CD14-positive monocyte (primary cell): ENCODE measurements at places on chromosomes 6 and 20. TPM values are rescaled to one million over a fixed set of nuclear protein-coding genes. Genes with fewer than 3 reads are reported as not detected.

Gene DSN1
- 5.1 TPM for polyA plus RNA-seq

Gene PRL
- polyA plus RNA-seq, result not detected

Gene CLDN20
- not detected for polyA plus RNA-seq

- peaks cover 18% of the 10 kb centered on the region for H3K4me1 ChIP-seq
- no peaks in the 10 kb centered on the region for H3K36me3 ChIP-seq
- peak overlapping the region; percentile 96 for H3K27ac ChIP-seq
- no peaks in the 10 kb centered on the region for H3K27me3 ChIP-seq
Measured at GRCh38 chr6:43478008-43478372, 620 bp downstream of the TJAP1 start.

GRCh38 chr6:74410630-74411029 lies 714.6 kb downstream of the CD109 start:
- no peak overlapping the region for H3K4me3 ChIP-seq
- no peaks in the 10 kb centered on the region for H3K4me1 ChIP-seq
- H3K27me3 ChIP-seq, result no peaks in the 10 kb centered on the region
- H3K36me3 ChIP-seq, result no peaks in the 10 kb centered on the region

Gene OR2B6
- polyA plus RNA-seq, result not detected in 2 replicates

GRCh38 chr20:53867741-53868351 lies 202.5 kb downstream of the BCAS1 start:
- no peak overlapping the region for H3K4me3 ChIP-seq
- no peaks in the 10 kb centered on the region for H3K27me3 ChIP-seq
- H3K36me3 ChIP-seq, result no peaks in the 10 kb centered on the region
- DNase-seq, result no peak
- peaks cover 40% of the 10 kb centered on the region for H3K4me1 ChIP-seq

GRCh38 chr6:160788806-160789205 lies 86.8 kb downstream of the PLG start:
- H3K36me3 ChIP-seq, result no peaks in the 10 kb centered on the region
- no peak for DNase-seq
- H3K4me3 ChIP-seq, result no peak overlapping the region
- no peaks in the 10 kb centered on the region for H3K4me1 ChIP-seq
- H3K27me3 ChIP-seq, result no peaks in the 10 kb centered on the region

Gene SUMO4
- polyA plus RNA-seq, result 0.22 TPM

GRCh38 chr6:94071835-94072234 lies 652.5 kb upstream of the EPHA7 start:
- no peaks in the 10 kb centered on the region for H3K4me1 ChIP-seq
- no peak overlapping the region for H3K27ac ChIP-seq
- DNase-seq, result no peak
- no peaks in the 10 kb centered on the region for H3K27me3 ChIP-seq
- no peaks in the 10 kb centered on the region for H3K36me3 ChIP-seq

Gene RBPJL
- not detected for polyA plus RNA-seq

DNA sequence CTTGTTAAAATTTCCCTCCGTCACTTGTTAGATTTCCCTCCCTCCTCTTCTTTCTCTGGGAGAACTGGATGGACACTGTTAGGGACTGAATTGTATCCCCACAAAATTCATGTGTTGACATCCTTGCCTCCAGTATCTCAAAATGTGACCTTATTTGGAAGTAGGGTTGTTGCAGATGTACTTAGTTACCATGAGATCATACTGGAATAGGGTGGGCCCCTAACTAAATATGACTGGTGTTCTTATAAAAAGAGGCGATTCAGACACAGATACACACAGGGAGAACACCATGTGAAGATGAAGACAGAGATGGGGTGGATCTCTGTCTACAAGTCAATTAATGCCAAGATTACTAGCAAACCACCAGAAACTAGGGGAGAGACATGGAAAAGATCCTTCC lies 139.5 kb downstream of the ALDH8A1 start:
- no peaks in the 10 kb centered on the region for H3K36me3 ChIP-seq
- no peaks in the 10 kb centered on the region for H3K27me3 ChIP-seq
- DNase-seq, result no peak
- H3K27ac ChIP-seq, result no peak overlapping the region

Gene RAB44
- polyA plus RNA-seq, result 17.1 and 18.0 TPM in 2 replicates

Gene NUP153
- polyA plus RNA-seq, result 5.7 and 13.8 TPM in 2 replicates

Gene COL20A1
- not detected in 2 replicates for polyA plus RNA-seq

DNA sequence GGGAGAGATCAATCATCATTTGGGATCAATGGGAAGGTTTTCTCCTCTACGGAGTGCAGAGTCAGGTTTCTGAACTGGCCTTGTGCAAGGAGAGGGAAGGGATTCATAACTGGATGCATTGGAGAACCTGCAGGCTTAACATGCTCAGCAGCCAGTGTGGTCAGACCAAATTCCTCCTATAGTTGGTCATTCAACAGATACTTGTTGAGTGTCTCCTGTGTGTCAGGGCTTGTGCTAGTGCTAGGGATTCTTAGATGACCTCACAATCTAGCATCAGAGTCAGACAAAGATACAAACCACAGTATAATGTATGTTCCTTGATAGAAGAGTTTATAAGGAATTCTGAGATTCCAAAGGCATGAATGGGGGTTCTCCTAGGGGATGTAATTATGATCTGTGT lies 23.9 kb downstream of the RALY start:
- H3K4me1 ChIP-seq, result peaks cover 20% of the 10 kb centered on the region
- H3K36me3 ChIP-seq, result no peaks in the 10 kb centered on the region
- H3K4me3 ChIP-seq, result no peak overlapping the region
- no peak overlapping the region for H3K27ac ChIP-seq

Gene TUBB1
- 0.09 and 0.25 TPM in 2 replicates for polyA plus RNA-seq

Gene MAP7
- polyA plus RNA-seq, result 1.2 TPM

DNA sequence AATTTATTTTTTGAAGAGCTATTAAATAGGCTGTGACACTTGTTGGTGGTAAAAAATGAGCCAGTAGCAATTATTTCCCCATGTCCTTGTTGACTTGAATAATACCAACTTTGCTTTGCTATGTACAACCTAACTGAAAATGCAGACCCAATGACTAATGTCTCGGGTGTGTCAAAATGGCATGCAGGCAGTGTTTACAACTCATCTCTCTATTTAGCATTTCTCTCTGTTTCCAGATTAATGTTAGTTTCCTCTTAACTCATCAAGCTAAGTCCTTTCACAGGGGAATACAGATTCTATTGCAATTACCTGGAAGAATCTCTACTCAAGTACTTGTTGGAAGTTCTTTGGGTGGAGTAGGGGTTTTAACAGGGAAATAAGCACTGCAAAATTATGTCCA lies 504.4 kb downstream of the BCKDHB start:
- no peaks in the 10 kb centered on the region for H3K27me3 ChIP-seq
- H3K27ac ChIP-seq, result no peak overlapping the region
- H3K36me3 ChIP-seq, result no peaks in the 10 kb centered on the region
- no peak for DNase-seq
- H3K4me3 ChIP-seq, result no peak overlapping the region

Gene PLEKHG1
- polyA plus RNA-seq, result 0.05 and 0.15 TPM in 2 replicates

DNA sequence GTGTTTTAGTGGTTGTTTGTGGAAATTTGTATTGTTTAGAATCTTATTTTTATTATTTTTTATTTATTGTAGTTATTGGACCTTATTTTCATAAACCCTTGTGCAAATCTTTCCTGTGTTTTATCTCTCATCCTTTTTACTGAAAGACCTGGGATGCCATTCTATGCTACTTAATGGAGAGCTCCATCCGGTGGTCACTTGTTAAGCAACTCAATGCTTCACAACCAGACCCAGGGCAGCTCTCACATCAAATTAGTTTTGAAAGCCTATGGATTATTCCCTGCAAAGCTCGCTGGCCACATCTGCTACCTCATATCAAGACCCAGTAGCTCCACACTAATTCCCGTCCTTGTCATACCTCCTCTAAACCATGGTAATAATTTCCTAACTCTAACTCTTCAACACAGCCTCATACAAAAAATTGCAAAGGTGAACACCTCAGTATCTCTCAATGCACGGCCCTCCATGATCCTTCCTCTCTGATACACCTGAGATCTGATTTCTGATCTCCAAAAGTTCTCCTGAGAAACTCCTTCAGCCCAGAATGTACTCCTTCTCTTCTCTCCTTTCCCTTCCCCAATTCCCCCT lies 296.6 kb upstream of the MANEA start:
- H3K4me3 ChIP-seq, result no peak overlapping the region
- peak; percentile 8 for DNase-seq
- H3K36me3 ChIP-seq, result no peaks in the 10 kb centered on the region
- no peak overlapping the region for H3K27ac ChIP-seq
- no peaks in the 10 kb centered on the region for H3K4me1 ChIP-seq

Gene ELOVL2
- polyA plus RNA-seq, result not detected

DNA sequence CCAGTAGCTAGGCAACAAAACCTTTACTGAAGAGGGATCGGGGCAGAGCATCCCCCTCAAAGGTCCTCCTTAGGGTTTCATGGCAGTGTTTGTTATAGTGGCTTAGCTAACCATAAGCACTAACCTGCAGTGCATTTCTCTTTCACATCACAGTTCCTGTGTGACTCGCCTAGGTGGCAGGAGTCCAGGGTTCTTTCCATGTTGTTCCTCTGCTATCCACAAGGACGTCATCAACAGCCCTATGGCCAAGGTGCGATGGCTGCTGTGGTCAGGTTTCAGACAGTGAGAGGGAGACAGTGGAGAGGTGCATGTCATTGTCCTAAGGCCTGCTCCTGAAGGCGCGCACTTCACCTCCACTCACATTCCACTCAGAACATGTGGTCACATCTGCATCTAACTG lies 38.8 kb upstream of the FOXA2 start:
- H3K4me1 ChIP-seq, result no peaks in the 10 kb centered on the region
- H3K36me3 ChIP-seq, result no peaks in the 10 kb centered on the region
- H3K4me3 ChIP-seq, result no peak overlapping the region
- DNase-seq, result no peak
- H3K27ac ChIP-seq, result no peak overlapping the region

DNA sequence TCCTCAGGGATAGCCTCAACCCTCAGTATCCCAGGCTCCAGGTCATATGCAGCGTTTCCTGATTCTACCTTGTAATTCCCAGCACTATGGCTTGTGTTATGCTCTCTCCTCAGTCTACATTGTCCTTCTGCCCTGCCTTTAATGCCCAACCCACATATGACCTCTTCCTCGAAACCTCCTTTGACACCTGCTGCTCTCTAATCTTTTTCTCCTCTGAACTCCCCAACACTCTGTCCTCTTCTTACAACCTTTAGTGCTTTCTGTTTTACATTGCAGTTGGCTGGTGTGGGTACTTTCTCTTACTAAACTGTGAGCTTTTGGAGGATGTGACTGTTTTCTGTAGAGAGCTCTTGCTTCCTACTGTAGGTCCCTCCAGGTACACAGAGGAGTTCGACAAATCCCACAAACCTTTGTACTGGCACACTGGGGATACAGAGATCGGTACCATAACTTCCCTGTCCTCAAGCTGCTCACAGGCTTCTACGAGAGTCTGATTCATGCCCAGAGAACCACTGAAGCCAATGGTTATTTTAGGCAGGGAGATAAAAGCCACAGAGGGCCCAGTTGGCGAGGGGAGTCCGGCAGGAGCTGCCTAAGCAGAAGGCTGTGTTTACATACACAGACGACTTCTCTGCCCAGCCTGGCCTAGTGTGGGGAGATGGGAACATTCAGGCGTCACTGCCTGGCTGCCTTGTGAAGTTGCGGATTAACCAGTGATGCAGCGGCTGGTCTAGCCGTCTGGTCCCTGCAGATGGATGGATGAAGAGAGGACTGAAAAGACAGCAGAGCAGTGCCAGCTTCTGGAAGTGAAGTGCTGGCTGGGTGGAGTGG lies 8.4 kb upstream of the EPB41L1 start:
- H3K4me3 ChIP-seq, result no peak overlapping the region
- H3K27ac ChIP-seq, result no peak overlapping the region
- DNase-seq, result no peak
- H3K27me3 ChIP-seq, result no peaks in the 10 kb centered on the region
- H3K36me3 ChIP-seq, result no peaks in the 10 kb centered on the region

DNA sequence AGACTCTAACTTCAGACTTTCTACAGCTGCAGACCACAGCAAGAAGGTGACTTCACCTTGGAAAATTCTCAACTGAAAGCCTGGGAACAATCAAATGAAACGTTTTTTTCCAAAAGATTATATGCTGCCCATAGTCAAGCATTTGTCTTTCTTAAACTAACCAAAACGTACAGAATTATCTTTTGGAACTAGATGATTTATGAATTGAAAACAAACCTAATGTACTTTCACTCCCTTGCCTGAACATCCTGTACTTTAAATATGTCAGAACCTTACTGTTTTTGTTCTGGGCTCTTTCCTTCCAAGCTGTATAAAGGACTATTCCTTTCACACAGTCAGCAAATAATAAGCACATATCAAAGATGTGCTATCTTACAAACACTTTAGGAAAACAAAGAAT lies 62.4 kb upstream of the TNFAIP3 start:
- H3K4me1 ChIP-seq, result no peaks in the 10 kb centered on the region
- no peak for DNase-seq
- H3K36me3 ChIP-seq, result no peaks in the 10 kb centered on the region
- H3K27ac ChIP-seq, result no peak overlapping the region
- no peak overlapping the region for H3K4me3 ChIP-seq

- no peak overlapping the region for H3K27ac ChIP-seq
- H3K27me3 ChIP-seq, result no peaks in the 10 kb centered on the region
- no peaks in the 10 kb centered on the region for H3K4me1 ChIP-seq
- no peak for DNase-seq
- no peak overlapping the region for H3K4me3 ChIP-seq
Measured at GRCh38 chr6:140546640-140547039, 1172.2 kb upstream of the CITED2 start.

GRCh38 chr20:64155258-64156135 lies 8.8 kb upstream of the MYT1 start:
- H3K27ac ChIP-seq, result no peak overlapping the region
- no peaks in the 10 kb centered on the region for H3K36me3 ChIP-seq
- H3K4me3 ChIP-seq, result no peak overlapping the region

- H3K4me3 ChIP-seq, result peak overlapping the region; percentile 73
- H3K4me1 ChIP-seq, result peaks cover 28% of the 10 kb centered on the region
- peaks cover 23% of the 10 kb centered on the region for H3K27me3 ChIP-seq
- H3K36me3 ChIP-seq, result no peaks in the 10 kb centered on the region
- no peak for DNase-seq
Measured at GRCh38 chr20:45405571-45406259, 2.4 kb upstream of the DBNDD2 start.

DNA sequence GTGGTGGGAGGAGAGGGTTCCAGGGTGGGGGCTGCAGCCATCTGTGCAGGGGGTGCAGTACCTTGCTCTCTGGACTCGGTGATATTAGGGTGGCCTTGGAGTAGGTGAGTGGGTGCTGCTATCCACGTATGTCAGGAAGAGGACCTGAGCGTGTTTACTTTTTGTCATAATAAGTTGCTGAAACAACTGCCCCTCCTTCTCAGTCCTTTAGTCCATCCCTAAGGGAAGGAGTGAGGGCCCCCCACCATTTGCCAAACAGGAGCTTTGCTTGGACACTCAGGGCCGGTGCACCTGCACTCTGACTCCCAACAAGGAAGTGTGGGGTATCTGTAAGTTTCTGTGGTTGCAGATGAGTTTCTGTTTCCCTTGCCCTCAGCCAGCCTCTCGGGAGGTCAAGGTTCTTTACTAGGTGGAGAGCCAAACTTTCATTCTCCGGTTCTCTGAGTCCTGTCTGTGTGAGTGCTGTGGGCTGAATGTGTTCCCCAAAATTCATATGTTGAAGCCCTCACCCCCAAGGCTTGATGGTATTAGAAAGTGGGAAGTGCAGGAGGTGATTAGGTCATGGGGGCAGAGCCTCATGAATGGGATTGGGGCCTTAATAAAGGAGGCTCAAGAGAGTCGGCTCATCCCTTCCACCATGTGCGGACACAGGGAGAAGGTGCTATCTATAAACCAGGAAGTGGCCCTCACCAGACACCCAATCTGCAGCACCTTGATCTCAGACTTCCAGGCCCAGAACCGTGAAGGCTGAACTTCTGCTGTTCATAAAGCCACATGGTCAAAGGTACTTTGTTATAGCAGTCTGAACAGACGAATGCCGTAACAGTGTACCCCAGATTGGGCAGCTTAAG lies 19.6 kb upstream of the CCR6 start:
- DNase-seq, result no peak
- peaks cover 10% of the 10 kb centered on the region for H3K4me1 ChIP-seq
- H3K27me3 ChIP-seq, result no peaks in the 10 kb centered on the region
- no peak overlapping the region for H3K27ac ChIP-seq
